BE2C (cell line): ENCODE measurements at places on chromosomes 2 and 18.

- no peak for DNase-seq
Measured at GRCh38 chr2:138029276-138029675, 65.0 kb downstream of the HNMT start.

DNA sequence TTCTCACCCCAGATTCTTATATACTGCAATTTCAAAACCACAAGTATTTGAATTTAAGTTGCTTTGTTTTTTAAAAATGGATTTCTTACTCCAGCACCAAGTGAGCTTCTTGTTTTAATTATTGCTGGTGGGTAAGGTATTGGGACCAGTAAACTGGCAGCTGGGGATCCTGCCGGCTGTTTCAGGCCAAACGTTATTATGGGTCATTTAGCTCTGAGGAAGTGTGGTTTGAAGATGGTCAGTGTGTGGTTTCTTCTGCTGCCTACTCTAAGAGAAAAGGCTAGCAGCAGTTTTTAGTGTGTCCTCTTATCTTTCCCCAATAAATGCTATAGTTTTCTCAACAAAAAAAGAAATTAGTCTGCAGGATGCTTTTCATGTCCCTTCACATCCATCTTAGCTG is 30.6 kb downstream of the CFAP221 start:
- no peak for DNase-seq

DNA sequence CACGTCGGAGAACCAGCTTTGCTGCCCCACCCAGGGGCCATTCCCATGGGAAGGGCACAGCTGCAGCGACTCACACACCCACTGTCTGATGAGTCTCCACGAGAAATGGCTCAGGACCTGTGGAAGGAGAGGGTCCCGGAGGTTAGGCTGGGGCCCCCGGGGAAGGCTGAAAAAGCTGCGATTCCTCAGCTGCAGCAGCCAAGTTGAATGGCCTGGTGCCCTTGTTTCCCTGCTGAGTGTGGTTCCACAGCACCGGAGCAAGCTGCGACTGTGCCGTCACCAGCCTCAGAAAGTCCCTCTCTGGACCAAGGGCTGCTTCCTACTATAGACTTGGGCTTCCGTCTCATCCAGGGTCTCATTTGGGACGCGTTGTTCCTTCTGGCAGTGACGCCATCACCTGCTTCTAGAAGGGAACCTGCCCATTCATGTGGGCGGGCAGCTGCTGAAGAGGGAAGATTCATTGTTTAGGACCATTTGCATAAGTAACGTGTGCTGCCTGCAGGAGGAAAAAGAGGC is 180.2 kb downstream of the INHBB start:
- no peak for DNase-seq

DNA sequence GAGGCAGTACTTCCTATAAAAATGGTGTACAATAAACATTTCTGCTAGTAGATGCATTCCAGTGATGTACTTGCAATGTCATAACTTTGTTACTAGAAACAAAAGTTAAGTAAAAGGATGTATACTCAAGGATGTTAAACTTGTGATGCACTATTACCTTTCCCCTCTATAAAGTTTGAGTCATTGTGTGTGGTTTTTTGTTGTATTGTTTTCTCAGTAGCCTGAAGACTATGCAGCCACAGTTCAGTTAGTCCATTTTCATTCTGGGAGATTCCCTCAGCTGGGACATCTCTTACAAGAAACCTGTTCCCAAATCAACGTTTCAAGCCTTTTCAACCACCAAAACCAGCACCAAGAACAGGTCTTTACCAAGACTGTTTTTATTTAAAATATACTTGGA is 5.6 kb downstream of the ATP5MC3 start:
- no peak for DNase-seq

- no peak for DNase-seq
Measured at GRCh38 chr2:151637271-151637781, 97.0 kb downstream of the NEB start.

DNA sequence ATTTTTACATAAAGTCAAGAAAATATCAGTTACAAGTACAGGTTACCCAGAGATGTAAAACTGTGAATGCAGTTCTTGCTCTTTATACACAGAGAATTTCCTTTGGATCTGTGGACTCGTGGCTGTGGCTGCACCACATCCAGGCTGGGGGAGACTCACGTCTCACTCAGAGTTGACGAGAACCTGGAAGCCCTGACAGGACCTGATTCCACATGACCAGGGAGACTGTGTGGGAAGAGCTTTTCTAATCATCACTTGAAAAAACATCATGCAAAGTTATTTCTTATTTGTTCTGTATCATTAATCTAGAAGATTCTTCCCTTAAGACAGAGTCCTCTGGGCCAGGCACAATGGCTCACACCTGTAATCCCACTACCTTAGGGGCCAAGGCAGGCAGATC is 1159.0 kb downstream of the RPIA start:
- DNase-seq = no peak
